Memory B cell (primary cell): ENCODE measurements at places on chromosomes 16 and 17.

DNA sequence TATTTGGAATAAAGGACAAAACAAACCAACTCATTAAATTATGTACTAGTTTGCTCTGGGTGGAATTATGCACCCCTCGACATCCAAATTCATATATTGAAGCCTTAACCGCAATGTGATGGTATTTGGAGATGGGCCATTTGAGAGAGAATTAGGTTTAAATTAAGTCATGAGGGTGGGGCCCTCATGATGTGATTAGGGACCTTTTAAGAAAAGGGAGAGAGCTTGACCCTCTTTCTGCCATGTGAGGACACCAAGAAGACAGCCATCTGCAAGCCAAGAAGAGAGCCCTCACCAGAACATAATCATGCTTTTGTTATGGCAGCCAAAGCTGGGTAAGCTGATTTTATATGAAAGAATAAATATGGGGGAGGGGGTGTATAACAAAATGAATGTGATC is 2.0 kb downstream of the C16orf87 start:
- no peak for DNase-seq

DNA sequence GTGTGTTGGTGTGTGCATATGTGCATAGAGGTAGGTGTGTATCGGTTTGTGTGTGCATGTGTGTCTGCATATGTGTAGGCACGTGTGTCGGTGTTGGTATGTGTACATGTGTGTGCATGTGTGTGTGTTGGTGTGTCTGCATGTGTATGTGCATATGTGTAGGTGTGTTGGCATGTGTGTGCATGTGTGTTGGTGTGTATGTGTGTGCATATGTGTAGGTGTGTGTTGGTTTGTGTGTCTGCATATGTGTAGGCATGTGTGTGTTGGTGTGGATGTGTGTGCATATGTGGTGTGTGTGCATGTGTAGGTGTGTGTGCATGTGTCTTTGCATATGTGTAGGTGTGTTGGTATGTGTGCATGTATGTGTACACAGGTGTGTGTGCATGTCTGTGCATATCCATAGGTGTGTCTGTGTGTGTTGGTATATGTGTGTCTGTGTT is 3.9 kb upstream of the AATK start:
- no peak for DNase-seq

DNA sequence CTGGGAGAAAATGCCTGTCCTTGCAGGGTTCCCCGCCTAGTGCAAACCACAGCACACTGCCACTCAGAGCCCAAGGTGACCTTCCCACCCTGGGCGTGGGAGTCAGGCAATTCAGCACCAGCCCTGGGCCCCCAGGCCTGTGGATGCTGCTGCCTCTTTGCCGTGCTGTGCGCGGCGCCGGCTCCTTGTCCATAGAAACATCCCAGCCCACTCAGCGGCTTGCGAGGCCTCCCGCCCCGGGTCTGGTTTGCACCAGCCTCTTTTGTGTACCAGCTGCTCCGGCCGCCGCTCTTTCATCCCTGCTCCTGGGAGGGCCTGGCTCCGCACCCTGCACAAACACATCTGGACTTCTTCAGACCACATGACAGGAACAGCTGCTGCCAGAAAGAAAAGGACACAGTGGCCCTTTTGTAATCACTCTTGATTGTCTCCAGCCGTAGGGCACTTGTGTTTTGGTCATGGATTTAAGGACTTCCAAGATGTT is 75.4 kb upstream of the SDK2 start:
- no peak for DNase-seq

DNA sequence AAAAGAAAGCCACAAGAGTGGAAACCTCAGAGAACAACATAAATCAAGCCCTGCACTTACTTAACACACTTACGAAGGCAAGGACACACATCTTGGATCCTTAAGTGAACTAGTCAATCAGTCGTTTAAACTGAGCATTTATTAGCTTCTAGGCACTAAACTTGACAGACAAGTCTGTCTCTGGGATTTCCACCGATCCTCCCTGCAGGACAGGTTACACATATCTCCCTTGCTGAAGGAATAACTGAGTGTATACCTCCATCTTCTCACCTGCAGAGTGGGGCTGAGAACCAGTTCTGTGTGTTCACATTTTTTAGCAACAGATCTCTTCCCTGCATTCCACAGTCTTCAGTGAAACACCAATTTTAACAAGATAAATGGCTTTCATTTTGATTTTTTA is 8.9 kb downstream of the GP2 start:
- no peak for DNase-seq

- no peak for DNase-seq
Observed at GRCh38 chr17:49901460-49902331, 53.8 kb upstream of the TAC4 start.

DNA sequence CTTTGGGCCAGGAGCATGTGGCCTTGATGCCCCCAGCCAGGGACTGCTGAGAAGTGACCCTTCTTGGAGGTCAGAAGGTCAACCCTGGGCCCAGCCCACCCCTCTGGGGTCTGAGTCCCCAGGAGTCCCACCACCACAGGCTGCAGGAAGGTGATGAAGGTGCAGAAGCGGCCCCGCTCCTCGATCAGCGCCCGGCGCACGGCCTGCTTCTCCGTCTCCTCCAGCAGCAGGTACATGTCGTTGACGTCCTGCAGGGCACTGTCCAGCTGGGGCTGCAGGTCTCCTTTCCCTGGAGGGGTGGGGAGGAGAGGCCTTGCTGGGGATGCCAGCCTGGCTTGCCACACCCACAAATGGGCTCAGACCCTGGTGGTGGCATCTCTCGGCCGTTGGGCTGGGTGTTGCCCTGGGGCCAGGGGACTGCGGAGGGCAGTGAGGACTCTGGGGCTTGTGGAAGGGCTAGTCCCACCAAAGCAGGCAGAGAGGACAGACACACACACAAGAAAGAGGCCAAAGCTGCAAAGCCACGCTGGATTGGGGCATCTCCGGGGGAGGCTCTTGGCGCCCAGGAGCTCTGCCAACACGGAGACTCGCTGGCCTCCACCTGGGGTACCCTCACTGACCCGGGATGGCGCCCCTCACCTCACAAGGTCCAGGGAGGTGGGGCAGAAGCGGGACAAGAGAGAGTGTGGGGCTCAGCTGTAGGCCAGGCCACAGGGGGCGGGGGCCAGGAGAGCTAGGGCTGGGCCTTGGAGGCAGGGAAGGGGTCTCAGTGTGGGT is 7.5 kb downstream of the MTSS2 start:
- no peak for DNase-seq

GRCh38 chr16:53058441-53058840 is 3.6 kb downstream of the CHD9 start:
- DNase-seq = no peak

DNA sequence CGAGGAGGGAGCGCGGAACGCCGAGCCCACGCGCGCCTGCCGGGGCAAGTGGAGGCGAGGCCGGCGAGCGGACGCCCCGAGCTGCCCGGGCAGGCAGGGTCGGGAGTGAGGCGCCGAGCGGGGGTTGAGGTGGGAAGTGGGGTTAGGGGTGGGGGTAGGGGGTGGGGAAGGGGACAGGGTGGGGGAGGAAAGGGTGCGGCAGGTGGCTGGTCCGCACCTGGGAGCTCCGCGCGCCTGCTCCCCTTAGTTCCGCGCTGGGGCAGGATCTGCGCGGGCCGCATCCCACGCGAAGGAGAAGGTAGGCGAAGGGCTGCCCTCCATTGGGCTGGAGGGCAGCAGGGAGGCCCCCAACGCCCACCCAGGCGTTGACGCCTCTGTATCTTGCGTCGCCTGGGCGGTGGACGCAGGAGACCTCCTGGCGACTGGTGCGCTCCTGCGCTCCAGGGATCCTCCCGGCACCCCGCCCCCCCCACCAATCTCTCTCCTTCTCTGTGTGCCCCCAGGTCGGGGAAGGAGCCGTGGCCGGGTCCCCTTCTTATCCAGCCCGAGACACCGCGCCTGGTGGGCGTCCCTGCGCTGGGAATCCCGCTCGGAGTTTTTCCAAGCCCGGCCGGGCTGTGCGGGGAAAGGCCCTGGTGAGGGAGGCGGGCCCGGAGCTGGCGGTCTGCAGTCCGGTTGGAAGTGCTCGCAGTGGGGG is 51.3 kb upstream of the AMZ2 start:
- DNase-seq = no peak

DNA sequence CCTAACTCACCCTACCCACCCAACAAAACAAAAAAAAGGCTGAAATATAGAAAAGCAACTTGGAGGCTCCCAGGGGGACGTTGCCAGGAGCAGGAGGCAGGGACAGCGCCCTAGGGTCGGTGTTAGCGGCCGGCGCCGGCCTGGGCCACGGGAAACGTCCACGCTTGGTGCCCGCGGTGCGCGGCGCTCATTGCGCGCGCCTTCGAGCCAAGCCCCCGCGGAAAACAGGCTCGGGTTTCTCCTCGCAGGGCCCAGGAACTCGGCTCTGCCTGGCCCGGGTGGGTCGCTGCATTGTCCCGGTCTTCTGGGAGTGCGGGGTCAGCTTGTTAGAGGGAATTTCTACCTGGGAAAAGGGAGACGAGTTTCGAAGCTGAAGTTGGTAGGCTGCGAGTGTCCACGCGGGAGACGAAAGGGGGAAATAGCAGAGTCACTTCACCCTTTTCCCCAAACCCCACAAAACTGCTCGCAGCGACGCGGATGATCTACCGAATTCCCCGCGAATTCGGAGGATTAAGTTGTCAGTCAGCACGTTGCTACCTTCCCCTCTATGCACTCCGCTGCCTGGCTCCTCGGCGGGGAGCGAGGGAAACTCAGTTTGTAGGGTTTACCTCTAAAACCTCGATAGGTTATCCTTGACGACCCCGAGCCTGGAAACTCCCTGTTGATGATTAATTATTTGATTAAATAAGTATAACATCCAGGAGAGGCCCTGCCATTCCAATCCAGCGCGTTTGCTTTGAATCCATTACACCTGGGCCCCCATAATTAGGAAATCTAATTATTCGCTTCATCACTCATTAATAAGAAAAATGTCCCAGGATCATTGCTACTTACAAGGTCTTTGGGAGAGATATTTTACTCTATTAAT is 751 bp upstream of the FOXC2 start:
- DNase-seq = no peak

- DNase-seq = no peak
Observed at GRCh38 chr17:3006801-3007200, 56.6 kb downstream of the OR1D5 start.

GRCh38 chr17:74165797-74166365 is 37.6 kb upstream of the RPL38 start:
- no peak for DNase-seq
